ENCODE measurements at places on chromosomes 16 and 17. TPM values are rescaled to one million over a fixed set of nuclear protein-coding genes. Genes with fewer than 3 reads are reported as not detected.
A peak's percentile ranks its signal among the peaks of the same experiment; 100 is the strongest.

GRCh38 chr16:74738113-74738541, 36.5 kb downstream of the FA2H start:
- no peak for DNase-seq

DNA sequence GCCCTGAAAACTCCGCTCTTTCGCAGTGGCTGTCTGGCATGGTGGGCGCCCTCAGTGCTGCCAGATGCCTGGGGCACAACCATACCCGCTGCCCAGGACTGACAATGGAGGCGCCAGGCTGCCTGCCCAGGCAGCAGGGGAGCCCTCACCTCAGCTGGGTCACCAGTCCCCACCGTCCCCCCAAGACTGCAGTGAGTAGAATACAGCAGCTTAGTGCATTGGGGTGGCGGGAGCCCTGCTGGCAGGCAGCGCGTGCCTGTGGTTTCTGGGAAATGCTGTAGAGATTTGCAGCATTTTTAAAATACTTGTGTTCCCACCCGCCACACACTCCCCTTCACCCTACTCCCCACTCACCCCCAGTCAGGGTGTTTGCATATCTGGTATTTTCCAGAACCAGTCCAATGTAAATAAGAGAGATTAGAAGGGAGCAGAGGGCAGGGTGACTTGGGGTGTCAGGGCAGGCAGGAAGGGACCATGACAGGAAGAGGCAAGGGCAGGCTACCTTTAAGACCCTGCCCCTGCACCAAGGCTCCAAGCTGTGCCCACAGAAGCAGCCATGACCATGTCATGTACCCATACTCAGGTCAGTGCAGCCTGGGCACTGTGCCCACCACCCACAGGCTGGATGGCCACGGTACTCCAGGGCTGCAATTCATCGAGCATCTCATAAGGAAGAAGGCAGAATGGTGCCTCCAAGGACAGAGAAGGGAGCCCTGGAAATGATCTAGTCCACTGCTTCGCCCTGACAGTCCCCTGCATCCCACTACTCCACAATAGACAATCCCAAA, 21.5 kb downstream of the MYO18A start:
- peak; percentile 74 for DNase-seq

GRCh38 chr16:84369938-84370627, 1.7 kb downstream of the ATP2C2 start:
- no peak for DNase-seq

- no peak for DNase-seq
Measured at GRCh38 chr16:29777576-29778350, at the start of gene ZG16. Gene ZG16, plus strand, starts transcription at chr16:29778256. Its CDS starts 1,011 bp downstream, at chr16:29779267.

DNA sequence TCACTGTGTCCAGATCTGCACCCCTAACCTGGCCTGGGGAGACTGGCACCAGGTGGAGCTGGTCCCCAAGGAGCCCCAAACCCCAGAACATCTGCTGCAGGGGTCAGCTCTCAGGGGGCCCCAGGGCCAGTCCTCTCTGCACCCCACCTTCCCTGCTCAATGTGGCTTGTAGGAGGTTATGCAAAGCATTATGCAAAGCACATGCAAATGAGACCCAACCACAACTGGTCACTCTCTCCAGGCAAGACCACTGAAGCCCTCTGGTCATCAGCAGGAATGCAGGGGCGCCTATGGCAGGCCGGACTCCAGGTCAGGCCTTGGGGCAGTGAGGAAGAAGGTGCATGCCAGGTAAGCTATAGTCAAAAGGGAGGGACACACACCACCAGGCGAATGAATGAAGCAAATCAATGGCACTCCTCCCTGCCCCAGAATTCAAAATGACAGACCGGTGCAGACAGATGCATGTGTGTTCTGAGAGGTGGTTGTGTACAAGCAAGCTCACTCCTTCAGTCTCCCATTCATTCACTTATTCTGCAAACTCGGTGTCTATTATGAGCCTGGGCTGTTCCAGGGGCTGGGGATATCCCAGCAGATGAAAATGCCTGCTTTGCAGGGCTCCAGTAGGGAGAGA, 48.0 kb downstream of the TMEM235 start:
- no peak for DNase-seq

MEIOC gene
- not detected for total RNA-seq

DNA sequence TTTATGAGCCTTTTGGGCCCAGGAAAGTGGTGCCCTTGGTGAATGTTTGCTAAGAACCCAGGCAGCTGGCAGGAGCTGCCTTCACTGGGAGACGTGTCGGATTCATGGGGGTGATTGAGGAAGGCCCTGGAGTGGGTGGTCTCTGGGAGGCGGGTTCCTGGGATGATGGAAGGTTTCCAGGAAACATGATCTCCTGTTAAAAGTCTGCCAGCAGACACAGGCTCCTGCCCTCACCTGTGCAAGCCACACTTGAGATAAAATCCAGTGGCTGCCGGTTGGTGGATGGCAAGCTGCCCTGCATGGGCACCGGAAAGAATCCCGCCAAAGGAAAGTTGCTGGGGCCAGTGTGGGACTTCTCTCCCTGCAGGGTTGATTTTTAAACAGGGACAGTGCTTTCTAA, 189.0 kb upstream of the CIBAR2 start:
- no peak for DNase-seq

DNA sequence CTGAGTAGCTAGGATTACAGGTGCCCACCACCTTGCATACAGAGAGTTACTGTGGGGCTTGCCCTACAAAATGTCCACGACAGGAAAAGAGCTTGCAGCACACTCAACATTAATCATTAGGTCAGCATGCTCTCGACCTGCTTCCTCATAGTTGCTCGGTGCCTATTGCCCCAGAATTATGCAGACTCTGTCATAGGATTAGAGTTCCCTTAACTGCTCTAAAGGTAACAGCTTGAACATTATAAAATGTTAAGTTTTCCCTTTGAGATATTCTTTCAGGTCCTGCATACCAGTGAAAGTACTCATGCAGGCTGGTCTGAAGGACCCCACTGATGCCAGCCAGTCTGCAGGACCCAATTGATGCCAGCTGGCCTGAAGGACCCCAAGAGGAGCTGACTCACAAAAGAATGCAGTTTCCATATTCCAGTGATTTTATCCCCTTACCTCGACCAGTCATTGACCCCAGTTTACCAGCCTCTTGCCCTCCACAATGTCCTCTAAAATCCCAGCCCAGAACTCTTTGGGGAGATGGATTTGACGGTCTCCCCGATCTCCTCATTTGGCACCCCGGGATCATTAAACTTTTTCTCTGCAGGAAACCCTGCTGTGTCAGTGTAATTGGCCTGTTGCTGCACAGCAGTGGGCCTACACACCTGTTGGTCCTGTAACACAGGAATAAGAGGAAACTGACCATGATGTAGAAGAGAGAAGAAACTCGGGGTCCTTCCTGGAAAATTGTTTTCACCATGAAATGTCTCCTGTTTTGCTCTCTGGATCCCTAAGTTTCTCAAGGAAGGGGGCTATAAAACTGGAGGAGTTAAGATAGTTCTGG, 10.6 kb downstream of the ICAM2 start:
- DNase-seq, result no peak

DNA sequence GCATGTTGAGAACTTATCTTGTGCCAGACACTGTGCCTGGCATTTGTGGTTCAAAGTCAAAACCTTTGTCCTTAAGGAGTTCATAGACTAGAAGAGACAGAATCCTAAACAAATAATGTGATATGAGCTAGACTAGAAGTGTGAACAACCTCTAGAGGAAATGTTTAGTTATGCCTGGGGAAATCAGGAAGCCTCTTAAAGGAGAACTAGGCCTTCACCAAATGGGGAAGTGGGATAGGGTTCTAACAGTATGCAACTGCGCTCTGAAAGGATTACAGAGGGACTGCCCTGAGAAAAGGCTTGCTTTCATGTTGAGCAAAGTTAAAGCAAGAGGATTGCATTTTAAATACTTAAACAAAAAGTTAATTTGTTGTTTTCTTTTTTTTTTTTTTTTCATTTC, 4.9 kb downstream of the RUNDC1 start:
- DNase-seq, result no peak

All from LHCN-M2 (cell line).